Kidney (tissue), 22 donors: ENCODE measurements at places on chromosomes 16 and 17.
A peak's percentile ranks its signal among the peaks of the same experiment; 100 is the strongest.

DNA sequence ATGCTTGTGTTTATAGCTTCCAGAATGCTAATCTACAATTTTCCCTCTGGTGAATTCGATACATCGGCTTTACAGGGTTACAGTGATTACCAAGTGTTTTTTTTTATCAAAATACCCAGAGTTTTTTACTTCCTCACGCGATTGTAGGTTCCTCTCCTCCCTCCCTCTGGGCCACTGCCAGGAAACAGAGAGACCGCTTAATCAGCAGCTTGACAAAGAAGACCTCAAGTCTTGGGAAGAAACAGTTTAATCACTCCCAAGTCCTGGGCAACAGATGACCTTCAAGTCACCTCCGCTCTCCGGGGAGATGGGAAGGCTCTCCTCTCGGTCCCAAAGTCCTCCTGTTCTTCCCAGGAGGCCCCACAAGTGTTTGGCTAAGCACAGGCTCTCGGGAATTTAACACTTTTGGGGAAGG, 23.5 kb downstream of the SMTNL2 start:
- DNase-seq: no peak

DNA sequence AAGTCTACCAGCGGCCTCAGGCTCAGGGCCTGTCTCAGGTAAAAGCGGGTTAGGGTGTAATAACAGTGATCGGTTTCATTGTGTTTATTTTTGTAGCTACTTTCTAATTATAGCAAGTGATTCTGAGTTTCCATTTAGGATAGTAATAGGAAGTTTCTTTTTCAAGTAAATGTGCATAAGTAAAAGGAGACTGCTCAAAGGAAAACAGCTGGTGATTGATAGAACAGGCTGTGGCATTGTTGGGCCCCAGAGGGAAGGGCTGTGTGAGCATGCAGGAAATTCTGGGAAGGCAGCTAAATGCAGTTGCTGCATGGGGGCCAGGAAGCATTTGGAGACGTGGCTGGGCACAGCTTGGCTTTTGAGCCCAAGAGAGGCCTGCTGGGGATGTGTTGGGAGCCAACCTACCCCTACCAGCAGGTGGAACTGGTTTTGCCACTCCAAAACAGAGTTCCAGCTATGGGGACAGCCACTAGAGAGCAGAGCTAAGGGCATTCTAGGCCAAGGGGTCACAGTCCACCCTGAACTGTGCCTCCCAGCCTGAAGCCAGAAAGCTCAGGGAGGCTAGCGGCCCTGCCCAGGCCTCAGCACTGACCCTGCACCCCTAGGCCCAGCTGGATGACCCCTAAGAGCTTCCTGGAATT, 12.6 kb downstream of the SNX20 start:
- peak; percentile 56 for DNase-seq

GRCh38 chr16:14013571-14014283, 57.4 kb upstream of the MRTFB start:
- DNase-seq: peak; percentile 90

- no peak for DNase-seq
Observed at GRCh38 chr16:28882551-28883160, 4.4 kb downstream of the ATP2A1 start.

DNA sequence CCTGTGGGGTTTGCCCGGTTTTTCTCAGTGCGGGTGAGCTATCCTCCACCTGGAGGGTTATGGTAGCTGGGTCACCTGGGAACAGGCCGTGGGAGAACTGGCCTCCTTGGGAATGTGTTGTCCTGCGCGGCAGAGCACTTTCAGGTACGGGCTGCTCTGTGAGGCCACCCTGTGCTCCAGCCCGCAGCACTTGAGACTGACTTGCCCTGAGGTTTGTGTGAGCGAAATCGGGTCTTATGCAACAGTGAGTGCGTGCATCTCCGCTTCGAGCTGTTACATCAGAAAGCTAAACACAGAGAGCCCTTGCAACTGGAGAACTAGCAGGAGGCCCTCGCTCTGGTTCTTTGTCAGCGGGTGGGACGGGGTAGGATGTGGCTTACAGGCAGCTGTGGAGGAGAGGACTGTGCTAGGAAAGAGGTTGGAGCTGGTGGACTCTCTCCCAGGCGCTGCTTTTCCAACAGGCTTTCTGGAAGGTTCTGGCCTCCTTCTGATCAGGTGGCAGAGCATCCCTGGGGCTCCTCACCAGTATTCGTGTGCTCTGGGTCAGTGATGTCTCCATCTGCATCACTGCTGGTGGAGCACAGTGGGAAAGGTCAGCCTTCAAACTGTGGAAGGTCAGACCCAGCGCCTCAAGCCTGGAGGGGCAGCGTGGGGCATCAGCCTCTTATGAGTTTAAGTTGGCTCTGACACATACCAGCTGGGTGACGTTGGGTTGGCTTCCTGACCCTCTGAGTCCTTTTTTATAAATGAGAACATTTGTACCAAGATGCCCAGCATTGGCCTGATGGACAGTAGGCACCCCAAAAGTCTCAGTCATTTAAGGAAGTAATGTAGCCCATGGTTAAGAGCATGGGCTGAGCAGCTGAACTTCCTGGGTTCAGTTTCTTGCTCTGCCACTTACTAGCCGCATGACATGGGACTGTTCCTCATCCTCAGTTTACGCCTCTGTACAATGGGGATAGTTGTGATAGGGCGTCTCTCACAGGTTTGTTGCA, 76.3 kb downstream of the KSR1 start:
- DNase-seq: no peak

DNA sequence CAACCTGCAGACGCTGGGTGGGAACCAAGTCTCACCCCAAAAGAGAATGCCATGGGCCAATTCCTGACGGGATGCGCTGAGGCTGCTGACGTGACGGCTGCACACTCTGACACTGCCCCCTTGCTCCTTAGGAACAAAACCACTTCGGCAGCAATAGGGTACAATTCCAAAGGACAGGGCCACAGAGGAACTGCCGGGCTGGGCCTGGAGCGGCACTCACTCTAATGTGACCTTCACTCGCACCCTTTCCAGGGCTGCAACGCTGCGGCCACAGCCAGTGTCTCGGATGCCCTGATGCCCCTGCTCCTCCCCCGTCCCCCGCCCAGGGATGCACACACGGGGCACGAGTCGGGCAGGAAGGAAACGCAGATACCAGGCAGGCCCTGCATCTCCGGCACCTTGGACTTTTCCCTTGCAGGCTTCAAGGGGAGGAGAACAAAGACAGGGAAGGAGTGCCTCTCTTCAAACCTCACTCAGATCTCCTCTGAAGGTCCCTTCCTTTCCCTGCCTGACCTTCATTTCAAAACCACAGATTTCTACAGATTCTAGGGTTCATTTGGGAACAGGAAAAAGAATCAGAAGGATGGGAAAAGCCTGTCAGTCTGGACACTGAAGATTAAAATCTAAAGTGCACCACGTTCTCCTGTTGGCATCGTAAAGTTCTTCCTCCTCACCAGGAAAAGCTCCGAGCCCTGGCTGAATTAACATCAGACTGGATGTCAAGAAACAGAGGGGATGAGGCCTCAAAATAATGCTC, 2.3 kb downstream of the PITPNA start:
- DNase-seq: no peak

DNA sequence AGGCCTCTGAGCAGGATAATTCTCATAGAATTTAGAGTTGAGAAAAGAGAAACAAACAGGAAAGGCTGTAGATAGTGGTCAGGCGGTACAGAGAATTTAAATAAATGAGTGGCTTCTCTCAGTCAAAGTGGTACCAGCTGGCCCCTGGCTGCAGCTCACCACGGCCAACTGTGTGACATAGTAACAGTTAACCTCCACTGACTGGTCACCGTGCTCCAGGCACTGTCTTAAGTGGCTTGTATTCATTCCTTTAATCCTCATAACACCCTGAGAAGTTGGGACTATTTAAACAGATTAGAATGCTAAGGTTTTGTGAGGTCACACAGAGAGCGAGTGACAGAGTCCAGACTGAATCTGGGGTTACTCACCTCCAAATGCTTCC, 108.9 kb downstream of the GNAO1 start:
- peak; percentile 18 for DNase-seq

DNA sequence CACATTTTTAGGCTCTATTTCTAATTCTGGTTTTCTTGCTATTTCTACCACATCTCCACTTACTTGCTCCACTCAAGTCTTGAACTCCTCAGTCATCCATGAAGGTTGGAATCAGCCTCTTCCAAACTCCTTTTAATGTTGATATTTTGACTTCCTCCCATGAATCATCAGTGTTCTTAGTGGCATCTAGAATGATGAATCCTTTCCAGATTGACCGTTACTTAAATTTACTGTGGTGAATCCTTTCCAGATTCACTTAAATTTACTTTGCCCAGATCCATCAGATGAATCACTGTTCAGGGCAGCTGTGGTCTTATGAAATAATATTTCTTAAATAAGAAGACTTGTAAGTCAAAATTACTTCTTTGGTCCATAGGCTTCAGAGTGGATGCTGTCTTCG, 32.4 kb downstream of the CLTC start:
- DNase-seq: no peak

DNA sequence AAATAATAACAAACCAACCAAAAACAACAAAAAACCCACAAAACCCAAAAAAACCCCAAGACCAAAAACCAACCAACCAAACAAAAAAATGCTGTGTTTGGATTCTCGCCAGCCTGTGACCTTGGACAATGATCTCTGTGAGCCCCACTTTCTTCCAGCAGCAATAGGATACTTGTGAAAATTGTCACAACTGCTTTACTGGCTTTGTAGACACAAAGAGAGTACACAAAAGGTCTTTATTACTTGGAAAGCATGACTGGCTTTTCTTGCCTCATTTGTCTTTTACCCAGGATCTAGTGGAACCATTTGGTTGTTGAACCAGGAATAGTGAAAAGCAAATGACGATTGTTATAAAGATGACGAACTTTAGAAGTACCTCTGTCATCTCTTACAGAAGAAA, 256.6 kb downstream of the UTP18 start:
- no peak for DNase-seq

DNA sequence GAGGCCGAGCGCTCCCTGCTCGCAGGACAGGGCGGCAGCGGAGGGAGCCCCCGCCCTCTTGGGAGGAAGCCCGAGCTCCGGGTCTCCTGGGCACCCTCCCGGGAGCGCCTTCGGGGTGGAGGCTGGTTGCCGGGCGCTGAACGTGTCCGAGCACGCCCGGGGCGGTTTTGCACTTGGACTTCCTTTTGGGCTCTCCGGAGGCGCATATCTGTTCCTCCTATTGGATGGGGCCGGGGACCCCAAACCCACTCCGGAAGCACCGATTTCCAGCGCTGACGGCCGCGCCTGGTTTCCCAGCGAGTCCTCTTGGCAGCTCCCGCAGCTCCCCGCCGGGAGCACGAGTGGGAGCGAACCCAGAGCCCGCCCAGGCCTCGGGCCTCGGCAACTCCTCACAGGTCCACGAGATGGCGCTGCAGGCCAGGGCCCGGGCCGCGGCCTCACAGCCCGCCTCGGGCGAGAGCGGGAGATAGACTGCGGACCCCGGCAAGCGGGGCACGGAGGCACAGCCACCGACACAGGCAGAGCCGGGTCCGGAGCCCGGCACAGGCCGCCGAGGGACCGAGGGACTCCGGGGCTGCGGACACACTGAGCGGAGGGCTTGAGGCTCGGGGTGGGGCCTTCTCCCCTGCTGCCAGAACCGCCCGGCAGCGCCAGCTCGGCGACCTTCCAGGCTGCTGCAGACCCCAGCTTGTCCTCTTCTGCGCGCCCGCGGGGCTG, 12.7 kb downstream of the TBX2 start:
- peak; percentile 93 for DNase-seq

- DNase-seq: no peak
Observed at GRCh38 chr17:48910370-48910769, 2.2 kb downstream of the UBE2Z start.

DNA sequence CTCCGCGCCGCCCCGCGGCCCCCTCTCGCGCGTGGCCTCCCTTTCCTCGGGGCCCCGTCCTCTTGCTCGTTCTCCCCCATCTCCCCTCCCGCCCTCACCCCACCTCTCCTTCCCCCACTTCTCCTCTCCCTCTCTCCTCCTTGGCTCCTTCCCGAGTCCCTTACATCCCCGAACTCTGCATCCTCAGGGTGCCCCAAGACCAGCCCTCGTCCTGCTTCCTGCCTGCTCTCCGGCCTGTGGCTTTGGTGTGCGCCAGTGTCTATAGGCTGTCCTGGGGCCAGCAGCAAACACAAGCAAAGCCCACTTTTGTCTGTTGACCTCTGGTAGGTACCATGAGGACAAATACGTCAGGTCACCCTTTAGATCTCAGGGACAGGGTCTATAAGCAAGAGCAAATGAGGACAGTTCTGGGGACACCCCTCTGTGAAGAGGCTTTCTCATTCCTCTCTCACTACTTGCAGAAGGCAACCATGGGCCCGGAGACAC, 284 bp upstream of the COPZ2 start:
- DNase-seq: no peak

DNA sequence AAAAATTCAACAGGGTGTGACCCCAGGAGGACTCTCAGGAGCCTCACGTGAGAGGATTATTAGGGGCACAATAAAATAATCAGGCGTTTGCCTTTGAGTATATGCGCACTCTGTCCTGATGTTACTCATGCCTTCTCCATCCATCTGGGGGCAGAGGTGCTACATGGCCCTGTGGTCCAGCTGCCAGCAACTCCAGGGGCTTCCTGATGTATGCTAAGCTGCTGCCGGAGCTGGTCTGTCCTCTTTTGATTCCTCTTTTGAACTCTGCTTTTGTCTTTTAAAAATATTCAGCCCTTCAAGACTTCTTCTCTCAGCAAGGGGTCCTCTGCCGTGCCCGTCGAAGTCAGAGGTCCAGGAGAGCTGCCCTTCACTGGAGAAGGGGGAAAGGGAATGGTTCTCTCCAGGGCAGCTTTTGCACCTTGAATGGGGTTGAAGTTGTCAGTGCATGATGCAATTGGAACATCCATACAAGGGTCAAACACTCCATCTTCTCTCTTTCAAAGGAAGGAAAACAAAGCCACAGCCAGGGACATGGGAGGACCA, 431.4 kb downstream of the SHISA9 start:
- no peak for DNase-seq

DNA sequence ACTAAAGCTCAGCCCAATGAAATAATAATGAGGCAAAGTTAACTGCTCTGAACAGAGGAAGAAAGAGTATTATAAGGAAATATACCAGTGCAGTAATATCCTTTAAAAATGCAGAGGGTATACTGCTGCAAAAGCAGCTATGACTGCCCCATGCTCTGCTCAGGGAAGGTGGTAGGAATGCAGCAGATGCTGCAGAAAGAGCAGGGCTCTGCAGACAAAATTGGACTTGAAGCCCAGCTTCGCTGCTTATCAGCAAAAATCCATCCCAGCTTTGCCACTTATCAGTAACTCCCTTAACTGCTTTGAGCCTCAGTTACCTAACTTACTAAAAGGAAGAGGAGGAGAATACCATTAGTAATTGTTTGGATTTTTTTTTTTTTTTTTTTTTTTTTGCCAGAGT, 533.8 kb upstream of the CDH5 start:
- DNase-seq: no peak

GRCh38 chr16:67430977-67431774, at the start of gene HSD11B2:
TSS of gene HSD11B2 (plus strand) at chr16:67431121. CDS start at chr16:67431249, 128 bp downstream.
- peak; percentile 66 for DNase-seq

DNA sequence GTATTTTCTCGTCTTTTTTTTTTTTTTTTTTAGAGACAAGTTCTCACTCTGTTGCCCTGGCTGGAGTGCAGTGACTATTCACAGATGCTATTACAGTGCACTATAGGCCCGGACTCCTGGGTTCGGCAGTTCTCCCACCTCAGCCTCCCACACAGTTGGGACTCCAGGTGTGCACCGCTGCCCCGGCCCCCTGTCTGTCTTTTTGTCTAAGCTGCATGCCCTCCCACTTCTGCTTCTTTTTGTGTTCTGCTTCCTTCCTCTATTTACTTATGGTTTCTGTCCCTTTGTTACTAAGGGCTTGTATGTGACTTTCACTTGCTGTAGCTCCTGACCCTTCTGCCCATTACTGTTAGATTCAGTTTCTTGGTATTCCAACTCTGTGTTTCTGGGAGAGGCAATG, 20.5 kb downstream of the SLC7A6 start:
- no peak for DNase-seq
